ENCODE measurements at places on chromosomes 7 and 10.

- DNase-seq = peak; percentile 42
Observed at GRCh38 chr10:8389630-8390029, 335.1 kb downstream of the GATA3 start.

GRCh38 chr10:44857363-44858016 lies 53.6 kb upstream of the TMEM72 start:
- peak; percentile 36 for DNase-seq

DNA sequence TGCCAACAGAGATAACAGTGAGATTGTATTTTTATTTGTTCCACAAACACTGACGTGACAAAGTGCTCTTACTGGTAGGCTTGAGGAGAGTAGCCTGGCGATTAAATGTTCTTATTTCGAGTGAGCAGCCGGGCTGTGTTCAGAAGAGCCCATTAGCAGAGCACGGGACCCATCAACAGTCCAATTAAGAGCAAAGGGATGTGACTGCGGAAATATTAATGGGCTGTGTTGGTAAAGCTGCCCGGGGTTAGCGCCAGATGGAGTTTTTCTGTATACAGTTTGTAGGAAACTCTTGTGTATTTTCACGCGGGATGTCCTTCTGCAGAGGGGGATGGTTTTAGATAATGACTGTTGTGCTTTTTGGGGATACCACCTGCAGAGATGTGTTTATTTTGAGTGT lies 104.3 kb downstream of the KIAA1217 start:
- DNase-seq = no peak

- peak; percentile 75 for DNase-seq
Observed at GRCh38 chr7:2760098-2760889, 72.3 kb downstream of the AMZ1 start.

DNA sequence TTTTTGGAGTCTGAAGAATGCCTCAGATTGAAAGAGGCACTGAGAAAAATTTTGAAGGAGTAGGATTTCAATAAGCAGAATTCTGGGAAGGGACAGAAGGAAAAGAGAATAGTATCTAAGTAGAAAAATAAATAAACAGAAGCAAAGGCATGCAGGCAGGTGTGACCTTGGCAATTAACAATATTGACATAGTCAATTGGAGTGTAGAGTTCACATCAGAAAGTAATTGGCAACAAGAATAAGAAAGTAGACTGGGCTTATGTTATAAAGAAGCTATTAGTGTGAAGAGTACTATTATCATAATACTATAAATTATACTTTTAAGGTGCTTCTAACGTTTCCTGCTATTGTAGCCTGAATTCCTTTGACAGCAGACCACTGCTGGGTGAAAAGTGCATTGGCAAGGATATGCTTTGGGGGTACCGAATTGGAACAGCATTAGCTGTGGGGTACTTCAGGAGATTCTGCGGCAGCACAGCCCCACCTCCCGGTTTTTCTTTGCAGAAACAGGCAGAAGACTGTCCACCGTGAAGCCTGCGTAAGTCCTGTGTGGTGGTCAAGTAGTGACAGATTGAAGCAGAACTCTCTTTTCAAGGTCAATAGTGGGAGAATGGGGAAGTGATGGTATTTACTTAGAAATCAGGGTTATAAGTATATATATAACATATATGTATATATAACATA lies 357.0 kb downstream of the THSD7A start:
- no peak for DNase-seq

GRCh38 chr10:49099046-49099445 lies 16.3 kb downstream of the VSTM4 start:
- DNase-seq = no peak

DNA sequence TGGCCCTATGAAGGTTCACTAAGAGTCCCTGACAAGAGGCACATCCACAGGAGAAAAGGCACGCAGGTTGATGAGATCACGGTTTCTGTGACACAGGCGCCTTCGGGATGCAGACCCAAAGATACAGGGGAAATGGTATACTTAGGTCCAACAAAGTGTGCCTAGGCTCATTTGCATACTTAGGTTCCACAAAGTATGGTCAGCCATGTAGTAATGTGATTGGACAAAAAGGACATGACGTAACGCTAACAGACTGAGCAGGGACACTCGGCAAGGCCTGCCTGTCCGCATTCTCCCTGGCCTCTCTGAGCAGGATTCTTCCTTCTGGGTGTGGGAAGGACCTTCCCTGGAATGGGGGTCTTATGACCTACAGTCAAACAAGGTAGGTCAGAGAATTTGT lies 190.6 kb downstream of the CELF2 start:
- no peak for DNase-seq

DNA sequence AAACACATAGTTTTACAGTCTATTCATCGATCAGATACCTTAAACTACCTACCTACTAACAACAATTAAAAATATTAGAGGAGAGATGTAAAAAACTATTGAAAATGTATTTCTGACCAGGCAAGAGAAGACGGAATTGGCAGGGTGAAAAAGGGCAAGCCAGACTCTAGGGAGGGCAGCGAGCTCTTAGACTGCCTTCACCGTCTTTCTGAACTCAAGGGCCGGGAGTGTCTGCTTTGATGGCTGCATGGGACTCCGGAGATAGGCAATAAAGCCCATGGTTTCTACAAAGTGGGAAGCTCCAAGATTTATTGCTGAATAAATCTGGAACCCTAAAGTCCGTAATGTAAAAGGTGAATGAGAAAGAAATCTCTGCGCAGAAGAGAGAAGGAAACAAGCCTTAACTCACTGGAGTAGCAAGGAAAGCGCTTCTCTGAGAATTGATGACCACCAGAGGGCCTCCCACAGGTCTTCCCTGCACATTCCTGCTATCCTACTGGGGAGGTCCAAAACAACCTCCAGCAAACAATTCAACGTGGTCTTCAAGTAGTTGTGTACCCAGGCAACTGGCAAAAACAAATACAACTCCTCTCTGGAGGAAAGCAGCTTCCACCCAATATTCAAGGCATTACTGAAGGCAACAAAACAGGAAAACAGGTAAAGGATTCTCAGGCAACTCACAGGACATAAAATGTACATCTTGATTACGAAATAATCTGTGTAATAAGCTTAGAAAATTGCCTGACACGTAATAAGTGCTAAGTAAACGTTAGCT lies 181.3 kb downstream of the SDK1 start:
- DNase-seq = peak; percentile 37

GRCh38 chr7:93566876-93567275 lies 7.6 kb downstream of the CALCR start:
- no peak for DNase-seq

- DNase-seq = no peak
Observed at GRCh38 chr7:81248420-81248819, 329.6 kb upstream of the SEMA3C start.

DNA sequence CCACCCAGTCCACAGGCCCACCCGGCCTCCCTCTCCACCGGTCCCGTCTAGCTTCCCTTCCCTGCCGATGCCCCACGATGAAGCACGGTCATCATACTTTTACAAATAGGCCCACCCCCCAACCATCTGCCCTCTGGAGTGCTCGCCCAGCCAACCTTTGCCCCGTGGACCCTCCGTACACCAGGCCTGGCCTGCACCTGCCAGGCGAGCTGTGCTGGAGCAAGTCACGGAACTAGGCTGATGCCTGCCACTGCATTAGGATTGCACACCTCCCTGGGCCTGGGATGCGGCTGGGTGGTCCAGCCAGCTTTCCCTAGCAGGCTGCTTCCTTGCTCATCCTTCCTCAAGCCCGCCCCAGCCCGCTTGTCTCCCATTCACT lies 44.7 kb downstream of the PPIF start:
- DNase-seq = no peak

- DNase-seq = no peak
Observed at GRCh38 chr7:71752171-71752935, 620.4 kb downstream of the GALNT17 start.

DNA sequence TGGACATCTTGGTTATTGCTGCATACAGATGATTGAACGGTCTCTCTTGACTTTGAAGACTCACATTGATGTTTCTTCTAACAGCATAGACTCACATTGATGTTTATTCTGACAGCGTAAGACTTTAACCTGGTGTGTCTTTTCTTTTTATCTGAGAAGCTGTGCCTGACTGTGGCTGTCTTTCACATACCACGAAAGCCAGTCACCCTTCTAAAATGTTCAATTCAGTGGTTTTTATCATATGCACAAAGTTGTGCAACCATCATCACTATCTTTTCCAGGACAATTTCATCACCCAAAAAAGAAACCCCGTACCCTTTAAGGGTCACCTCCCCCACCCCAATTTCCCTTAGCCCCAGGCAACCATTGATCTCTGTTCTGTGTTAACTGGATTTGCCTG lies 24.7 kb downstream of the CELF2 start:
- no peak for DNase-seq

- DNase-seq = no peak
Observed at GRCh38 chr7:114218283-114218682, 196.3 kb upstream of the FOXP2 start.

DNA sequence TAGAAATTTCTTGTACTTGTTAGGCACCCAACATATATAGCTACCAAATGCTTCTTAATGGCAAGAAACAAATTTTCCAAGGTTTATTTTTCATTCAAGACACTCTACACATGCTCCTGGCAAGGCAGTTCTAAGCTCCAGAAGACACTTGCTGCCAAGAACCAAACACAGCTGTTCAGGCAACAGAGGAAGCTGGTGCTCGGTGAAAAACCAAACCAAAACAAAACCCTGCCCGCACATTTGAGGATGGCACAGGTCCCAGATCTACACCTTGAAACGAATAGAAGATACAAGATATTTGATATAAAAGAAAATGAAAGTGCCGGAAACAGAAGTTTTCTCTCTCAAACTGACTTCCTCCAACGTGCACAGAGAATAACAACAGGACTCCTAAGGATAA lies 4.9 kb upstream of the DNTT start:
- no peak for DNase-seq

GRCh38 chr7:148011753-148012152 lies 578.8 kb upstream of the C7orf33 start:
- no peak for DNase-seq

GRCh38 chr10:3010816-3011460 lies 56.4 kb upstream of the PFKP start:
- DNase-seq = no peak

DNA sequence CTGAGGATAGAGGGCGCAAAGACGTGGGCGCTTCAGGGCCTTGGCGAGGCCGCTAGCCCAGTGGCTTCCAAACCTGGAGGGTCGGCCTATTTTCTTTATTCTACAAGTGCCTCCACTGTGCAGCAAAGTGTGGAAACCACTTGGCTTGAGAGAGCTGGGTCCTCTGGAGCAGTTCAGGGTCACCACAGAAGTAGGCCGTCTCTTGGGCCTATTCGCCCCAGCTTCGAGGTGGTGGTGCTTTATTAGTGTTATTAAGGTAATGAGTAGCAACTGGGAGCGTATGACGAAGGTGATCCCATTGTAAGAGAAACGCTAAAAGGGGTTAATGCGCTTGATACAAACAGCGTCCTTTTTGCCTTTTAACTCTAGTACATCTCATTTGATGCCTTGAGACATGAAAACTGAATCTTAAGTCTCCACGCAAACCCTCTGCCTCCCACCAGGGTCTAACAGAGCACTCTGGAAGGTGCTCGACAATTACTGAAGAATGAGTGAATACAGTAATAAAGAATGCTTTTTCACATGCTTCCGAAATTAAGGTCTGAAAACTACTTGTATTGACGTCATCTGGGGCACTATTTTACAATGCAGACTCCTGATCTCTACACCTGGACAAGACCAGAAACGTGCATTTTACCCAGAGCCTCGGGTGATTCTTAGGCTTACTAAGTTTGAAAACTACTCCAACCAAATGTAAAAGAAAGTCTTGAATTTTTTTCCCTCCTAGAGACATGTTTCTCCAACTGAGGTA lies 647 bp upstream of the GSAP start:
- no peak for DNase-seq

- no peak for DNase-seq
Observed at GRCh38 chr7:151062399-151063211, 3.2 kb downstream of the SLC4A2 start.

- DNase-seq = no peak
Observed at GRCh38 chr7:82507976-82508677, 64.5 kb upstream of the CACNA2D1 start.

DNA sequence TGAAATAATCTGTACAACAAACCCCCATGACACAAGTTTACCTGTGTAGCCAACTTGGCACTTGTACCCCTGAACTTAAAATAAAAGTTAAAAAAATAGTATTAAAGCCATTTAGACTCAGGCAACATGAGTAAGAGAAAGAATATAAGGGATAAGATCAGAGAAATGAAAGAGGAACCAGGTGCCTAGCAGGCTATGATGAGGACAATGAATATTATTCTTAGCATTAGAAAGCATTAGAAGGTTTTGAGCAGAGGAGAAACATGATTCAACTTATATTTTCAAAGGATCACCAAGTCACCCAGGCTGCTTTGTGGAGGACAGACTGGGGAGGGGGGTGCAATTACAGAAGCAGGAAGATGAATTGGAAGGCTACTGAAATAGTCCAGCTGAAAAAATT lies 48.1 kb upstream of the TES start:
- DNase-seq = no peak

DNA sequence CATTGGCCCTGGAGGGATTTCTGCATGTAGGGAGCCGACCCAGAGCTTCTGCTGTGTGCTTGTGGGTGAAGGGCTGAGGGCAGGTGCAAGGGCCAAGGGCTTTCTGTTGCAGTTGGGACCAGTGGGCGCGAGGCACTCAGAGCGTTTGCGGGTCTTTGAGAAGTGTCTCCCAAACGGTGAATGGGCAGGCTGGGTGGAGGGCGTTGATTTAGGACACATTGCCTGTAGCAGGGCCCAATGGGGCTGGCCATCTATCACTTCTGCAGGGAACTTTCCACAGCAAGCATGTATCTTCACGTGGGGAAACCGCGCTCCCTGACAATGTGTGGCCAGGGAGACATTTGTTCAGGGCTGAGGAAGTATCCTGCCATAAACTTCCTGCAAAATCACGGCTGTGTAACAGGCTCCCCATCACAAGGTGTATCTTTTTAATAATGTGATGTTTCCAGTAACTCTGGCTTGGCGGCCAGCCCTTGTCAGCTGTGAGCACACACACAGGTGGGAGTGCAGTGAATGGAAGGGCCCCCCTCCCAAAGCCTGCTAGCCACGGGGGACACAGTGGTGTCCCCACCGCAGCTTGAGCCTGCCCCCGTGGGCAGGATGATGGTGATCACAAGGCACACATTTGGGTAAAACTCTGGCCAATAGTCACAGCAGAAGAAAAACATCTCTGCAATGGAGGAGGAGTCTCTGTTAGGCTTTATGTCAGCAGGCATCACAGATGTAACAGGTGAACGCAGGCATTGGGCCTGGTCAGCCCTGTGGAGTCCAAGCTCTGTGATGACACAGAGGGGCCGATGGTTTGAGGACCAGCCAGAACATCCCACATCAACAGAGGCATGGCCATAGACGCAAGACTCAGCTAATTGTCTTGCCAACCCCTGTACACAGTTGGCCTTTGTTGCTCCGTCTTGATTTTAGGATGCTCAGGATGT lies 84.3 kb downstream of the GLRX3 start:
- DNase-seq = no peak

Measured in LoVo (cell line).